IPS DF 6.9 (cell line): ENCODE measurements at places on chromosomes 5 and 9.
A peak's percentile ranks its signal among the peaks of the same experiment; 100 is the strongest.

- H3K36me3 ChIP-seq, result no peaks in the 10 kb centered on the region
- no peak overlapping the region for H3K4me3 ChIP-seq
- H3K4me1 ChIP-seq, result no peaks in the 10 kb centered on the region
- no peaks in the 10 kb centered on the region for H3K27me3 ChIP-seq
Measured at GRCh38 chr9:22052376-22052945, 43.4 kb upstream of the CDKN2B start.

- H3K4me1 ChIP-seq, result no peaks in the 10 kb centered on the region
- H3K36me3 ChIP-seq, result no peaks in the 10 kb centered on the region
- H3K27me3 ChIP-seq, result no peaks in the 10 kb centered on the region
- DNase-seq, result no peak
- H3K4me3 ChIP-seq, result no peak overlapping the region
- no peak overlapping the region for H3K27ac ChIP-seq
Measured at GRCh38 chr5:126358525-126358924, 64.7 kb upstream of the GRAMD2B start.

DNA sequence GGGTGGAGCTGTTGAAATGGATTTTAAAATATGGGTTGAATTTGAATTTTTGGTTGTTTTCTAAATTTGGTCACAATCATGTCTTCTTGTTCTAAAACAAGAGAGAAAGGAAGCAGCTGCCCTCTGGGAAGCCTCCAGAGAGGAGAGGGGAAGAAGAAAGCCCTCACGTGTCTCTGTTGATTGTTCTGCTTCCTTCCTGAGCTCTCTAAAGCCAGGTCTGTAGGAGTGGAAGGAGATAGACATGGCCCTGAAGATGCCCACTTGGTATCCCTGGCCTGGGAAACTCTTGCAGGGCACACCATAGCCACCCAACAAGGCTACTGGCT lies 59.6 kb downstream of the GALNT12 start:
- no peaks in the 10 kb centered on the region for H3K36me3 ChIP-seq
- no peak overlapping the region for H3K27ac ChIP-seq
- DNase-seq, result no peak
- no peaks in the 10 kb centered on the region for H3K27me3 ChIP-seq

DNA sequence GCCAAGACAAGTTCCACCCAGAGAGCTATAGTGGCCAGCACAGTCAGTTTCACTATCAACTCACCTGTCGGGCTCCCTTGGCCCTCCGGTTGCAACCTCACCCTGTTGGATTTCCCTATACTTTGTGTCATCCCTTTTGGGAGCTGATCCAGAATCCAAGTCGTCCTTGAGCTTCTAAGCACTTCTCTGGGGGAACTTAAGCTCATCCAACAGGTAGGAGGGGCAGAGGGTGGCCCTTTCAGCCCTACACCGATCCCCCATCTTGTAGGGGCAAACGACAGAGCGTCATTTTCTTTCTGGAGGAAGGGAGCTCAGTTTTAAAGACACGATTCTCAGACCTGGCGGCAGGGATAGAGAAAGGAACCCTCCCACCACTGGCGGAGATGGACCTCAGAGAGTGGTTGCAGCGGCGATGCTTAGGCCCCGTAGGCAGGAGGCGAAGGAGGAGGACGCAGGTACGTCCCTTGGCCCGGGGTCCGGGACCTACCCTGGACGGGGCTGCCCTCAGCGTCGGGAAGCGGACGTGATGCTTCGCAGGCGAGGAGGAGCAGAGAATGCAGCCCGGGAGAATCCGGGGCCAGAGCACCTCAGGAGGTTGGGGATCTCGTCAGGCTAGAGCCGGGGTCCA lies 519 bp downstream of the ZER1 start:
- H3K4me1 ChIP-seq, result no peaks in the 10 kb centered on the region
- H3K27me3 ChIP-seq, result no peaks in the 10 kb centered on the region
- no peak for DNase-seq
- H3K27ac ChIP-seq, result no peak overlapping the region
- no peaks in the 10 kb centered on the region for H3K36me3 ChIP-seq

GRCh38 chr5:170554521-170555267 lies 50.9 kb downstream of the KCNIP1 start:
- H3K27me3 ChIP-seq, result no peaks in the 10 kb centered on the region
- no peak for DNase-seq

GRCh38 chr5:40437452-40437861 lies 242.3 kb upstream of the PTGER4 start:
- no peak overlapping the region for H3K27ac ChIP-seq
- DNase-seq, result no peak
- H3K36me3 ChIP-seq, result no peaks in the 10 kb centered on the region
- no peaks in the 10 kb centered on the region for H3K27me3 ChIP-seq

DNA sequence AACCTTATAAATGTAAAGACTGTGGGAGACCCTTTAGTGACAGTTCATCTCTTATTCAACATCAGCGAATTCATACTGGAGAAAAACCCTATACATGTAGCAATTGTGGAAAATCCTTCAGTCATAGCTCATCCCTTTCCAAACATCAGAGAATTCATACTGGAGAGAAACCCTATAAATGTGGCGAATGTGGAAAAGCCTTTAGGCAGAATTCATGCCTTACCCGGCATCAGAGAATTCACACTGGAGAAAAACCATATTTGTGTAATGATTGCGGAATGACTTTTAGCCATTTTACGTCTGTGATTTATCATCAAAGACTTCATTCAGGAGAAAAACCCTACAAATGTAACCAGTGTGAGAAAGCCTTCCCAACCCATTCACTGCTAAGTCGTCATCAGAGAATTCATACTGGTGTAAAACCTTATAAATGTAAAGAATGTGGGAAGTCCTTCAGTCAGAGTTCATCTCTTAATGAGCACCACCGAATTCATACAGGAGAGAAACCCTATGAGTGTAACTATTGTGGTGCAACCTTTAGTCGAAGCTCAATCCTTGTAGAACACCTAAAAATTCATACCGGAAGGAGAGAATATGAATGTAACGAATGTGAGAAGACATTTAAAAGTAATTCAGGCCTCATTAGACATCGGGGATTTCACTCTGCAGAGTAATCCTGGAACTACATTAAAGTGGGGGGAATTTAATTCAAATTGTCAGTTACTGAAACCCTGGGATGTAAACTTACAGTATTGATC lies 17.7 kb downstream of the ZNF483 start:
- no peaks in the 10 kb centered on the region for H3K4me1 ChIP-seq
- H3K4me3 ChIP-seq, result no peak overlapping the region
- H3K27ac ChIP-seq, result no peak overlapping the region
- no peak for DNase-seq
- H3K36me3 ChIP-seq, result peaks cover 36% of the 10 kb centered on the region; the same call in 1 of the 2 replicates

GRCh38 chr5:145946112-145946861 lies 9.9 kb downstream of the SH3RF2 start:
- H3K27ac ChIP-seq, result no peak overlapping the region
- no peaks in the 10 kb centered on the region for H3K36me3 ChIP-seq
- H3K27me3 ChIP-seq, result no peaks in the 10 kb centered on the region
- no peaks in the 10 kb centered on the region for H3K4me1 ChIP-seq

DNA sequence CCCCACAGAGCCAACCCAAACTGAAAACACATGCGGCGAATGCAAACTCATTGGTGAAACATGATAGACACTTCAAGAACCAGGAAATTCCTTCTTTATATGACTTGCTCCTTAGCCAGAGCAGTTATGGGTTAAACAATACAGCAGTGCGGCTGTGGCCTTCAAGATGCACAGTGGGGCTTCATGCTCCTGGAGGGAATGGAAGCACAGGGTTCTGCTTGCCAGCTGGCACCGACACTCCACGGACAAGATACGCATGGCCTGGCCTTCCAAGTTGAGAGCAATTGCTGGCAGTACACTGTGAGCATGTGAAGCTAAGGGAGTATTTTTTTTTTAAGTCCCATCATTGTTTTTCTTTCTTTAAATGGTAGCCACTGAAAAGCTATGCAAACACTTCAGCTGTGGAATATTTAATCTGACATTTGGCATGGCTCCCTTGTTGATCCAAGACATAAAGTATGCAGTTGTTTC lies 451.6 kb upstream of the CD180 start:
- H3K4me1 ChIP-seq, result no peaks in the 10 kb centered on the region
- H3K27me3 ChIP-seq, result no peaks in the 10 kb centered on the region
- no peaks in the 10 kb centered on the region for H3K36me3 ChIP-seq
- DNase-seq, result no peak
- H3K27ac ChIP-seq, result no peak overlapping the region

GRCh38 chr5:137034213-137034612 lies 464.9 kb downstream of the SPOCK1 start:
- no peak overlapping the region for H3K27ac ChIP-seq
- H3K4me3 ChIP-seq, result no peak overlapping the region
- no peaks in the 10 kb centered on the region for H3K36me3 ChIP-seq
- peaks cover 10% of the 10 kb centered on the region for H3K4me1 ChIP-seq

GRCh38 chr5:141494761-141495452 lies 6.0 kb downstream of the PCDHGC5 start:
- H3K27me3 ChIP-seq, result peaks cover 17% of the 10 kb centered on the region; the same call in 1 of the 2 replicates
- H3K36me3 ChIP-seq, result no peaks in the 10 kb centered on the region; the same call in 1 of the 2 replicates

- H3K27ac ChIP-seq, result no peak overlapping the region
- no peak for DNase-seq
- no peak overlapping the region for H3K4me3 ChIP-seq
- H3K36me3 ChIP-seq, result no peaks in the 10 kb centered on the region; the same call in 1 of the 2 replicates
Measured at GRCh38 chr5:76641514-76642120, 18.4 kb upstream of the F2RL2 start.

GRCh38 chr5:131671994-131672655 lies 37.1 kb upstream of the RAPGEF6 start:
- H3K4me1 ChIP-seq, result no peaks in the 10 kb centered on the region
- DNase-seq, result no peak
- H3K27ac ChIP-seq, result no peak overlapping the region
- peaks cover 2% of the 10 kb centered on the region; the same call in 1 of the 2 replicates for H3K36me3 ChIP-seq

DNA sequence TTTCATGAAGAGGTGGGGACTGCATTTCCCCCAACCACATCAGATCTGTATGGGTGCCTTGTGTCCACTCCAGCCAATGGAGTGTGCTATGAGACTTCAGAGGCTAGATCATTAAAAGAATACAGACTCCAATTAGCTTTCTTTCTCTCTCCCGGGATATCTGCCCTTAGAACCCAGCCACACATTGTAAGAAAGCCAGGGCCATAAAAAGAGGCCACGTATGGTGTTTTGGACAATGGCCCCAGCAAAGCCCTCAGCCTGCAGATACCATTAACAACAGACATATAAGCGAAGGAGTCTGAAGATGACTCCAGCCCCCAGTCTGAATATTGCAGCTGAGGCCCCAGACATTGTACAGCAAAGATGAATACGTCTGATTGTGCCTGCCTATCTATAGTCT lies 21.5 kb downstream of the IL6ST start:
- no peak overlapping the region for H3K27ac ChIP-seq
- no peaks in the 10 kb centered on the region for H3K4me1 ChIP-seq
- H3K36me3 ChIP-seq, result no peaks in the 10 kb centered on the region

GRCh38 chr9:97629156-97629555 lies 4.0 kb downstream of the TSTD2 start:
- H3K4me3 ChIP-seq, result no peak overlapping the region
- DNase-seq, result no peak
- no peaks in the 10 kb centered on the region for H3K27me3 ChIP-seq
- peaks cover 5% of the 10 kb centered on the region; the same call in 1 of the 2 replicates for H3K36me3 ChIP-seq

GRCh38 chr9:117691367-117691766 lies 12.8 kb upstream of the TLR4 start:
- no peaks in the 10 kb centered on the region for H3K36me3 ChIP-seq

DNA sequence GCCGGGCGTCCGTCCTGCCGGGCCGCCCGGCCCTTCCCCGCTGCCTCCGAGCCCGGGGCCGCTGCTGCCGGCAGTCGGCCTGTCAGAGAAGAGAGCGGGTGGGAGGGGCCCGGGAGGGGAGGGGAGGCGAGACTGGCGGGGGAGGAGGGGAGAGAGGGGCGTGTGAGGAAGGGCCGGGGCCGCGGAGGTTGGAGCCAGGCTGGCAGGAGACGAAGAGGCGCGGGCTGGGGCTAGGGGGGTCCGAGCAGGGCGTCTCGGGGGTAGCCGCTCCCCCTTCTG lies 570 bp downstream of the CREBRF start:
- no peaks in the 10 kb centered on the region for H3K36me3 ChIP-seq
- no peaks in the 10 kb centered on the region for H3K27me3 ChIP-seq
- peak overlapping the region; percentile 83 for H3K4me3 ChIP-seq
- no peaks in the 10 kb centered on the region for H3K4me1 ChIP-seq

GRCh38 chr5:173311818-173312585 lies 16.2 kb downstream of the STC2 start:
- H3K27me3 ChIP-seq, result no peaks in the 10 kb centered on the region
- H3K4me1 ChIP-seq, result no peaks in the 10 kb centered on the region; the same call in 1 of the 2 replicates
- H3K4me3 ChIP-seq, result no peak overlapping the region
- H3K36me3 ChIP-seq, result 0 out of 2 replicates have a peak, but pooled peaks cover under 1% of the 10 kb centered on the region
- no peak overlapping the region for H3K27ac ChIP-seq

DNA sequence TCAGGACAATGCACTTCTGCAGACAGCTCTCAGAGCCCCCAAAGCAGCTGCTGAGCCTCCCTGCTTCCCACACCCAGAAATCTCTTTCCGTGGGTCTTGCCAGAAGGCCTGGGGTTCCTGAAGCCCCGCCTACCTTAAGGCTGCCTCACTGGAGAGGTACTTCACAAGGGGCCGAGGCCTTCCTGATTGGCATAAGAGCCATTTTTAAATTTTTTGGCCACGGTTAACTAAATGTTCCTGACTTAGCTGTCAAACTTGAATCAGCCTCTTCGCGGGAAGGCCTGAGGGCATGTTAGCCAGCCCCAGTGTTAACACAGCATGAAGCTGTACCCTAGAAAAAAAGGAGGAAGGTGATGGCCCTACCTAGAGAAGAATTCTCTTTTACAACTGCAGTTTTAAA lies 20.7 kb upstream of the EPB41L4B start:
- no peak overlapping the region for H3K27ac ChIP-seq
- no peaks in the 10 kb centered on the region for H3K36me3 ChIP-seq
- H3K4me1 ChIP-seq, result peaks cover 5% of the 10 kb centered on the region; the same call in 1 of the 2 replicates
- H3K27me3 ChIP-seq, result no peaks in the 10 kb centered on the region
- DNase-seq, result no peak

DNA sequence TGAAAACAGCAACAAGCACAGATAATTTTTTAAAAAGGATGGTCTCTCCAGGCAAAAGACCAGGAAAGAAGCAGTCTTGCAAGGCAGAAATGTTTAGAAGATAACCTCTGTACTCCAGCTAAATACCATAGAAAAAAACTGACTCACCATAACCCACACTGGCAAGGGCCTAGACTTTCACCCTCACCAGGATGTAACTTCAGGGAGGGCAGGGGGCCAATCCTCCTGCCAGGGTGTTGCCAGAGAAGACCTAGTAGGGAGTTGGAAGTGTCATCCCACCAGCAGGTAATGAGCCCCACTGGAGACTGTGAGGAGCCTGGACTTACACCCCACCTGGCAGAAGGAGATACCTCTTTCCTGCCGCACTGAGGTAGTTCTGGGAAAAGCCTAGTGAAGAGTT lies 97.6 kb downstream of the PRELID2 start:
- no peak for DNase-seq
- H3K4me3 ChIP-seq, result no peak overlapping the region
- H3K27me3 ChIP-seq, result no peaks in the 10 kb centered on the region
- H3K36me3 ChIP-seq, result no peaks in the 10 kb centered on the region
- no peaks in the 10 kb centered on the region for H3K4me1 ChIP-seq
